Ascending aorta (tissue), 2 donors: ENCODE measurements at places on chromosomes 5 and 9. TPM values are rescaled to one million over a fixed set of nuclear protein-coding genes. Genes with fewer than 3 reads are reported as not detected.
A peak's percentile ranks its signal among the peaks of the same experiment; 100 is the strongest.

DNA sequence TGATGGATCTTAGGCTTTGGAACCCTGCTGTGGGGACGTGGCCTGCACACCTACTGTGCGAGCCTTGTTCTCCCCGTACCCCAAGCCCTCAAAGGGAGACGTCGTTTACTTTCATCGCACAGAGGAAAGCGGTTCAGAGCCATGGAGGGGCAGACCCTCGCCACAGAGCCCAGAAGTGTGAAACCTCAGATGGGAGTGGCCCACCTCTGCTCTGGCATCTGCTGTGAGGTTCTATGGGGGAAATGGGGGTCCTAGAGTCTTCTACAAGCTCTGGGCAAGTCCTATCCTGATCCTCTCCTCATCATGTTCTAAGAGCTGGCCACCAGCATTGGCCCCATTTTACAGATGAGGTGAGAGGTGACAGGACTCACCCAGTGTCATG lies 3.7 kb upstream of the RNF44 start:
- H3K4me1 ChIP-seq: peaks cover under 1% of the 10 kb centered on the region
- no peaks in the 10 kb centered on the region for H3K36me3 ChIP-seq
- no peak for DNase-seq
- H3K4me3 ChIP-seq: no peak overlapping the region
- no peak overlapping the region for H3K27ac ChIP-seq
- no peaks in the 10 kb centered on the region for H3K27me3 ChIP-seq

The HAVCR2 gene
- total RNA-seq: 1.7 TPM

The REEP2 gene
- 3.5 TPM for total RNA-seq

GRCh38 chr5:56316299-56316994 lies 83.3 kb upstream of the ANKRD55 start:
- H3K27me3 ChIP-seq: no peaks in the 10 kb centered on the region
- no peaks in the 10 kb centered on the region for H3K36me3 ChIP-seq
- no peak for DNase-seq
- H3K27ac ChIP-seq: no peak overlapping the region
- H3K4me3 ChIP-seq: no peak overlapping the region

DNA sequence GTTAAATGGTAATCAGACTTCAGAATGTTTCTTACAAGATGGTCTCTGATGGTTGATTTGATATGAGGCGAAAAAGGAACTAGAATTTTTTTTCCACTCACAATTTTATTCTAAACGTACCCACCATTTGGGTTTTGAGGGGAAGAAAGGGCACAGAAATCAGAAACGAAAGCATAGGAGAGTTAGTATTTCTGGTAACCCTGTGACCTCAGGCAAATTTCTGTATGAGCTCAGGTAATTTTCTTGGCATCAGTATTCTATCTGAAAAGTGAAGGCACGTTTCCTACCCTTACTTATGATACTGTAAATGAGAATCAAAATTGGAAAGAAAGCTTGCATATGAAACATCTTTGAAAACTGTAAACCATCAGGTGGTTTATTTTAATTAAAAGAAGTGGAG lies 26.5 kb downstream of the TMEFF1 start:
- no peak overlapping the region for H3K4me3 ChIP-seq
- no peaks in the 10 kb centered on the region for H3K36me3 ChIP-seq
- no peak for DNase-seq
- H3K4me1 ChIP-seq: no peaks in the 10 kb centered on the region
- H3K27ac ChIP-seq: no peak overlapping the region
- H3K27me3 ChIP-seq: no peaks in the 10 kb centered on the region

GRCh38 chr9:136625101-136626065 lies 37.3 kb upstream of the EGFL7 start:
- peak overlapping the region; percentile 53 for H3K27ac ChIP-seq
- DNase-seq: peak; percentile 84
- no peak overlapping the region for H3K4me3 ChIP-seq
- H3K36me3 ChIP-seq: no peaks in the 10 kb centered on the region

DNA sequence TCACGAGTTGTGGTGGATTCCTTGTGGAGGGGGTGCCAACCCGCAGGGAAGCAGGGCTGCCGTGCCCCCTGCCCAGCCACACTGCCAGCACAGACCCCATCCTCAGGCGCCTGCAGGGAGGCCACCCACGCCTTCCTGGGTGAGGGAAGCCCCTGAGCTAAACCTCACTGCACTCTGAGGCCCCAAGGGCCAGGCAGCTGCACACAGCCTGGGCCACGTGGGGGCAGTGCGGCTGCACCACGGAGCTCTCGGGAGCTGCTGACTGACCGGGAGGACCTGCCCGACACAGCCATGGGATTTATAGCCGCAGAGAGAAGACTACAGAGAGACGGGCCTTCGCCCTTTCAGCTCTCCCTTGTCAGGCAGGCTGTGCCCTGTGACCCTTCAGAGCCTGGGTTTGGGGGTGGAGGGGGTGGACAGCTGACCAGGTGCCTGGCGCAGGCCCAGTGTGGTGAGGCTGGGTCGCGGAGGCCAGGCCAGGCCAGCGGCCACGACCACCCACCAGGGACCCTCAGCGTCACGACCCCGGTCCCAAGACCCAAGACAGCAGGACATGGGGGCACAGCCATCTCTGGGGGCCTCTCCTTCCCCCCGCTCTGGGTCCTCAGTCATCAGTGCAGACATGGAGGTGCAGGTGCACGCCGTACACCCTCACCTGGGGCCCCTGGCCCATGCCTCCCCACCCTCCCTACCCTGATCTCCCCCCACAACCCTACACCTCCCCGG lies 4.3 kb upstream of the AHRR start:
- no peak for DNase-seq
- peaks cover 9% of the 10 kb centered on the region for H3K4me1 ChIP-seq
- no peak overlapping the region for H3K4me3 ChIP-seq
- H3K27ac ChIP-seq: no peak overlapping the region
- peaks cover 9% of the 10 kb centered on the region for H3K27me3 ChIP-seq

- H3K4me1 ChIP-seq: no peaks in the 10 kb centered on the region
- H3K4me3 ChIP-seq: no peak overlapping the region
- no peaks in the 10 kb centered on the region for H3K27me3 ChIP-seq
- no peak overlapping the region for H3K27ac ChIP-seq
- DNase-seq: no peak
These were observed 54.0 kb downstream of the FOXD1 start for GRCh38 chr5:73394610-73395009.

The SPATA31A3 gene
- total RNA-seq: not detected

The FAM163B gene
- not detected for total RNA-seq

The FABP6 gene
- total RNA-seq: not detected

DNA sequence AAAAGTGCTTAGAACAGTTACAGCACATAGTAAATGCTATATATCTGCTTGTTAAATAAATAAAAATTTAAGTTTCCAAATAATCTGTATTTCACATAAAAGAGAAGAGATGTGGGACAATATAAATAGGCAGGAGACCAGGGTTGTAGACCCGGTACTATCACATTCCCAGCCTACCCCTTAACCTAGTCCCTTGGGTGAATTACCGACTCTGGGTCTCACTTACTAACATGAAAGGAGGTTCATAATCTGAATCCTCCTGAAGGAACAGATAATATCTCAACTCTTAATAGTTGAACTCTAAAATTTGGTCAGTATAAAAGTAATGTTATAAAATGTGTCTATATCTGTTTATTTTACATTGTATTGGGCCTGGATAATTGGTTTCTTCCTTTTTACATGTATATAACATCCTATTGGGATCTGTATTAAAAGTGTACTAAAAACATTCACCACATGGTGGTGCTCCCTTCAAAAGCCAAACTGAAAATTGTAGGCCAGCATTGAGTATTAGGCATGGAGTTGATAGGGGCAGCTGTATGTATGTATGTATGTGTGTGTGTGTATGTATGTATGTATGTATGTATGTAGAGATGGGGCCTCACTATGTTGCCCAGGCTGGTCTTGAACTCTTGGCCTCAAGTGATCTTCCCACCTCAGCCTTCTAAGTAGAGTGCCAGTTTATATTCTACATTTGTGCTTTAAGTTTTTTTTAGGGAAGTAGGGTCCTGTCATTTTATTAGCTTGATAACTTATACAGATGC lies 64.2 kb upstream of the ABL1 start:
- H3K36me3 ChIP-seq: no peaks in the 10 kb centered on the region
- no peaks in the 10 kb centered on the region for H3K4me1 ChIP-seq
- no peaks in the 10 kb centered on the region for H3K27me3 ChIP-seq
- no peak overlapping the region for H3K4me3 ChIP-seq

DNA sequence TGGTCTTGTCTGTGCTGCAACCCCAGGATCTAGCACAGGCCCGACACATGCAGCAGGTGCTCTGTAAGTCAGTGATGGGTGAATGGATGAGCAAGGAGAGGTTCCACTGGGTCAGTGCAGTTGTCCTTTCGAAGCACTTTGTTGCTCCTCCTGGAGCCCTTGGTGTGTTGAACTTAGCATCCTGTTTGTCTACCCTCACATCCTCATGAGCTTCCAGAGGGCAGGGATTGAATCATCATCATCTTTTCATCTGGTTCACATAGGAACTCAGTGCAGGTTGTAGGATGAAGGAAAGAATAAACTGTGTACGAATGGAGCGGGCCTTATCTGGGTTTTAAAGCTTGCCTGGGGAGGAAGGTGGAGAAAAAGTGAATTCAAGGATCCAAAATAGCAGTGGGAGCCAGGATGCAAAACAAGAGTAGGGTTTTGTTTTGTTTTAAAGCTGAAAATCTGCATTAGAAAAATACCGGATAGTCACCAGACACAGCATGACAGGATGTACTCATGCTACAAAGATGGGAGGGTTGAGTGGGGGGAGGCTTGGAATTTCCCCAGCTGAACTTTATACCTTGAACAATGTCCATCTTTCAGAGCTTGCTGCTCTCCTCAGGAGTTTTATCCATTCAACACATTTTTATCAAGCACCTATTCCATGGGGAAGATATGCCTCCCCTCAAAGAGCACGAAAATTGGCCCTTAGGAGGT lies 55.8 kb downstream of the PTTG1 start:
- H3K4me1 ChIP-seq: peaks cover 4% of the 10 kb centered on the region
- H3K36me3 ChIP-seq: no peaks in the 10 kb centered on the region
- no peak overlapping the region for H3K27ac ChIP-seq
- no peak overlapping the region for H3K4me3 ChIP-seq
- no peak for DNase-seq
- no peaks in the 10 kb centered on the region for H3K27me3 ChIP-seq

The UNC5A gene
- not detected for total RNA-seq

DNA sequence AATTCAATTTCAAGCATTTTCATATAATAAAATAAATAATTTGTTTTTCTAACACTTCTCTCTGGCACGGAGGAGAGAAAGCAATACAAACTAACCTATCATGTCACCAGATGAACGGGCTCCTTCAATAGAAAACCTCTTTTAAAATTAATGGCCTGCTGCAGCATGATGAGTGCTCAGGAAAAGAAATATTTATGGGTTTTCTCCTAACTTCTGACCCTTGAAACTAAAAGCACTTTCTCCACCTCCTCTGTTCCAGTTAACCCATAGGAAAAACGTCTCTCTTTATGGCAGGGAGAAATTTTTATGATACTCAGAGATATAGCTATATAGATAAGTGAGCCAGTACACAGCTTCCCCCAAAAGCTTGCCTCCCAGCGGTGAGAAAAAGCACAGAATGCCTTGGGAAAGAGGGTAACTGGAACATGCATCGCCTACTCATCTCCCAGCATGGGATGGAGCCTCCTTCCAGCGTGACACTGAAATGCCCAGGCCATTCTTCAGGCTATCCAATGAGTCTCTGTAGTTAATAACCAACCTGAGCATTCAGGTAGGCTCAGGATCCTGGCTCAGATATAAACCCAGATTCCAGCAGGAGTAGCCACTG lies 963.0 kb upstream of the DMAC1 start:
- H3K27me3 ChIP-seq: no peaks in the 10 kb centered on the region
- no peak for DNase-seq
- no peak overlapping the region for H3K27ac ChIP-seq
- H3K4me1 ChIP-seq: peaks cover 5% of the 10 kb centered on the region
- H3K4me3 ChIP-seq: no peak overlapping the region

DNA sequence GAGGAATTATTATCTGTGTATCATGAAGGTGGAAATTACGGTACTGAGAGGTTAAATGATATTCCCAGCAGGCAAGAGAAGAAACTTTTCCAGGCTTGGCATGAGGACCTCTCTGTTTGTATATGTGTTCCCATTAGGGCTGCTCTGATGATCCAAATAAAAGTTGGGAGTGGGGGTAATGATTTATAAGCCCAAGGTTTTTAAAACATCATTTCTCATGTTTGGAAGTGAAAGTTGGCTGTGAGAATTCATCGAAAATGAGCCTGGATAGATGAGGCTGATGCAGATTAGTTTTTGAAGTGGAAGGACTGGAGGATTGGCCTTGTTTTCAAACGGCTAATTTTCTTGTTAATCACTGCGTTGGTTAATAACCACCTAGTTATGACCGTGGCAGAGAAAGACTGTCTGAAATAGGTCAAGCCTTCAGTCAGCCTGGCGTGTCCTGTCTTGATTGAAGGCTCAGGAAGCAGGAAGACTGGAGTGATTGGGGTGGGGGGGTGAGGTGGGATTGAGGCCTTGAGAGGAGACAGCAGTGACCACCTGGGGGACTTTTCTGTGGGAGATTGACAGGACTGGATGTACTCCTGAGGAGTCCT lies 391.0 kb upstream of the WWC1 start:
- no peak overlapping the region for H3K27ac ChIP-seq
- no peak for DNase-seq
- no peak overlapping the region for H3K4me3 ChIP-seq
- no peaks in the 10 kb centered on the region for H3K27me3 ChIP-seq

The NR5A1 gene
- 0.96 TPM for total RNA-seq

- no peak overlapping the region for H3K27ac ChIP-seq
- peaks cover 13% of the 10 kb centered on the region for H3K36me3 ChIP-seq
- no peaks in the 10 kb centered on the region for H3K4me1 ChIP-seq
- H3K27me3 ChIP-seq: no peaks in the 10 kb centered on the region
These were observed 57.7 kb upstream of the NXNL2 start for GRCh38 chr9:88477300-88477751.

- no peak overlapping the region for H3K27ac ChIP-seq
- no peaks in the 10 kb centered on the region for H3K4me1 ChIP-seq
- no peaks in the 10 kb centered on the region for H3K27me3 ChIP-seq
- H3K36me3 ChIP-seq: peaks cover 5% of the 10 kb centered on the region
- H3K4me3 ChIP-seq: no peak overlapping the region
- DNase-seq: no peak
These were observed 27.9 kb downstream of the RHOBTB3 start for GRCh38 chr5:95759005-95759404.

DNA sequence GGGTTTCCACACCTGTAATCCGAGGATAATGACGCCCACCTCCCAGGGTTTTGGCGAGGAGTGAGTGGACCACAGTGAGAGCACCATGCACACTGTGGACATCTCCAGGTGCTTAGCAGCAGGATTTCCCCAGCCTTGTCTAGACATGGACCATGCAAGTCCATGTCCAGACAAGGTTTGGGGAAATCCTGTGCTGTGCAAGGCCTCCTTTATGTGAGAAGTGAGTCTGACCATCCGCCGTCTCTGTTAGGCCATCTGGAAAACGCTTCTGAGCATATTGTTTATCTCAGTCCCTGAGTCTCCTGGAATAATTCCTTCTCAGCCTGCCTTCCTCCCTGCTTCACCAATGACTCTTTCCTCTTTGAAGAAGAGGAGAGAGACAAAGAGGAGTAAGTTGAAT lies 26.2 kb upstream of the TNFAIP8 start:
- H3K36me3 ChIP-seq: no peaks in the 10 kb centered on the region
- no peak overlapping the region for H3K27ac ChIP-seq
- no peaks in the 10 kb centered on the region for H3K4me1 ChIP-seq
- no peaks in the 10 kb centered on the region for H3K27me3 ChIP-seq
